Forelimb muscle (tissue), 1 donor: ENCODE measurements at places on chromosomes 6 and 20.

- DNase-seq, result no peak
These were observed 368.5 kb downstream of the ZFAND3 start for GRCh38 chr6:38187811-38188590.

DNA sequence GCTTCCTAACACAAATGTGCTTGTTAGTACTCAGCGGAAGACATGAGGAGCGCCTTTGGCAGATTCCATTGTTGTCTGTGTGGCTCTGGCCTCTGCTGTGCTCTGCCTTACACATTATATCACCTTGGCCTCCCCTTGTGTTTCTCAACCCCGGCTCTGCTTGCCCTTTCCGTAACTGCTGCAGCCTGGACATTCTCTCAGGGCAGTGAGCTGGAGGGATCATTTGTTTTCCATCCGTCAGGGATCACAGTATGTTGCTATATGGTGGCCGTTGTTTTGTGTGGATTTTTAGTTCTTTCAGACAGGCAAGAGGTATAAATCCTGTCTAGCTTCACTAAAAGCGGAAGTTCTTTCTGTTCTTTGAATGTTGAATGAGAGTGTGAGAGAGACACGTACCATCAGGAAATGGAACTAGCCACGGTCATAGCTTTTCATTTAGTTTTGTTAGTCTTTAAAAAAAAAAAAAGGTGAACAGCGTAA is 175.1 kb downstream of the JARID2 start:
- DNase-seq, result no peak

GRCh38 chr20:1296117-1296610 is 30.1 kb downstream of the SNPH start:
- DNase-seq, result no peak

DNA sequence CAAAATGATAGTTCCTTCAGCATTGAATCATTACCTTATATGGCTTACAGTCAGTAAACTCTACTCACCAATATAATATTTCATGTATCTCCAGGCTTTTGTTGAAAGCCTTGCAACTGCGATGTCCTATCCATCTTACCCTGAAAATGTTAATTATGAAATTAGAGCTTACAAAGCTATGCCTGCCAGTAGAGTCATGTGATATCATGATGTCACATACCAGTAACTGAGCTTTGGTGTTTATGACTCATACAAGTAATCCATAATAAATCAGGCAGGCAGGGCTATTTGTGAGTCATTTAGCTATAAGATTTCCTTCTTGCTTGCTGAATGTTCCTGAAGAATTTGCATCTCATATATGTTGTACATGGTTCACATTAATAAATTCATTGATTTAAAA is 44.9 kb upstream of the FAM83B start:
- no peak for DNase-seq

DNA sequence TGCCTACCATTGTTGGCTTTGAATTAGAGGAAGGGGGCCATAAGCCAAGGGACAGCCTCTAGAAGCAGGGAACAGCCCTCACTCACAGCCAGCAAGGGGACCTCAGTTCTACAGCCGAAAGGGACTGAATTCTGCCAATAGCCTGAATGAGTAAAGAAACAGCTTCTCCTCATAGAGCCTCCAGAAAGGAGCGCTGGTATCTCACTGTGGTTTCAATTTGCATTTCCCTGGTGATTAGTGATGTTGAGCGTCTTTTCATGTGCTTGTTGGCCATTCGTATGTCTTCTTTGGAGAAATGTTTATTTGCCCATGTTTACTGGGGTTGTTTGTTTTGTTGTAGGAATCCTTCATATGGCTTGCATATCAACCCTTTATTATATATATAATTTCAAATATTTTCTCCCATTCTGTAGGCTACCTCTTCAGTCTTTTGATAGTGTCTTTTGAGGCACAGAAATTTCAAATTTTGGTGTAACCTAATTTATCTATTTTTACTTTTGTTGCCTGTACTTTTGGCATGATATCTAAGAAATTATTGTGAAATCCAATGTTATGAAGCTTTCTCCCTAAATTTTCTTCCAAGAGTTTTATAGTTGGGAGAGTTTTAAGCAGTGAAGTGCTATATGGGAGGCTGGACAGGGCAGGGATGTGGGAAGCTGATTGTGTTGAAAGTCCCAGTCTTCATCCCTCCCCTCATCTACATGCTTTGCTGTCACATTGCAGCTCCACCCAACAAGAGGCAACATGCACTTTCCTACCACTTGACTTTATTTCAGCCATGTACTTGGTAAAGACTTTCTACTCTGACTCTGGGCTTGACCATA is 82.3 kb upstream of the SHLD1 start:
- DNase-seq, result no peak

- no peak for DNase-seq
These were observed 20.5 kb downstream of the BPIFA2 start for GRCh38 chr20:33188421-33188820.

- no peak for DNase-seq
These were observed 20.9 kb downstream of the EDN1 start for GRCh38 chr6:12311106-12311505.

DNA sequence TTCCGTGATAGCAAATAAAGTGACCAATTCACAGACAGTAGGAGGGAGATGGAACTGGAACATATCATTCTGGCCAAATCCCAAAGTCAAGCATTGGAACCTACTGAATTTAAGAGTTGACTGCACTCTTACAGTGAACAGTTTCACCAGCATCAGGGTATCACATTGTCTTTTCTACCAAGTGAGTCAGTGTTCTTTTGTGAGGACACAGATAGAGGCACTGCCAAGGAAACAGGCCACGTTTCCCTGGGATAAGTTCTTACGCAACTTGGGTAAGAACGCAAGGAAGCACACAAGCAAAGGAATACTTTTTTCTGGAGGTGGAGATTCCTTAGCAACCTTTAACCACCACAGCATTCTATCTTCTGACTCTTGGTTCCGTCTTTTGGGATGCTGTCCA is 28.6 kb upstream of the ENPP5 start:
- no peak for DNase-seq

- no peak for DNase-seq
These were observed 194.9 kb downstream of the PACRG start for GRCh38 chr6:162922563-162923166.

- no peak for DNase-seq
These were observed 59.2 kb upstream of the FOXO3 start for GRCh38 chr6:108501559-108501958.

GRCh38 chr6:17318435-17319165 is 37.4 kb downstream of the RBM24 start:
- DNase-seq, result no peak

GRCh38 chr6:122491919-122492555 is 20.4 kb upstream of the SERINC1 start:
- DNase-seq, result no peak

- DNase-seq, result peak; percentile 1
These were observed 587 bp downstream of the PDSS2 start for GRCh38 chr6:107458672-107459282.

DNA sequence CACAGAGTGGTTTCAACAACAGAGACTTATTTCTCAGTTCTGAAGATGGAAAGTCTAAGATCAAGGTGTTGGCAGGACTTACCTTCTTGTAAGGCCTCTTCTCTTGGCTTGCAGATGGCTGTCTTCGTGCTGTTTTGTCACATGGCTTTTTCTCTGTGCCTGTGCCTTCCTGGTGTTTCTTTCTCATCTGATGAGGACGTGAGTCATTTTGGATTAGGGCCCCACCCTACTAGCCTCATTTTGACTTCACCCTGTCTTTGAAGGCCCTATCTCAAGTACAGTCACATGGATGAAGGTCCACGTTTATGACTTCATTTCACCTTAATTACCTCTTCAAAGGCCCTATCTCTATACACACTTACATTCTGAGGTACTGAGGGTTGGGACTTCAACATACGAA is 41.4 kb upstream of the LAMA2 start:
- DNase-seq, result no peak

DNA sequence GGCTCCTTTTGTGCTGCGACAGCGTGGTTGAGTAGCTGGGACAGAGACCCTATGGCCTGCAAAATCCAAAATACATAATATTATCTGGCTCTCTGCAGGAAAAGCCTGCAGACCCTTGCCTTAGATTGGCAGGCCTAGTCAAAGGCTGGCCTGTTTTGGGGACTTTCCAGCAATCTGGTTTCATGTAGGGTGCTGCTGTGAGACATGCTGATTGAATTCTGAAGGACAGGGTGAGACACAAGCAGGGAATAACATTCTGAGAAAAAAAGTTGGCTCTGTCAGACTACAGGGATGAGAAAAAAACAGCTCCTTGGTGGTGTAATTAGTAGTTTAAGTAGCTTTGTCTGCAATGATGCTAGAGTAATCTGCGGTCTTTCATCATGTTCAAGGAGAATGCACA is 402.7 kb upstream of the AGPAT4 start:
- no peak for DNase-seq

DNA sequence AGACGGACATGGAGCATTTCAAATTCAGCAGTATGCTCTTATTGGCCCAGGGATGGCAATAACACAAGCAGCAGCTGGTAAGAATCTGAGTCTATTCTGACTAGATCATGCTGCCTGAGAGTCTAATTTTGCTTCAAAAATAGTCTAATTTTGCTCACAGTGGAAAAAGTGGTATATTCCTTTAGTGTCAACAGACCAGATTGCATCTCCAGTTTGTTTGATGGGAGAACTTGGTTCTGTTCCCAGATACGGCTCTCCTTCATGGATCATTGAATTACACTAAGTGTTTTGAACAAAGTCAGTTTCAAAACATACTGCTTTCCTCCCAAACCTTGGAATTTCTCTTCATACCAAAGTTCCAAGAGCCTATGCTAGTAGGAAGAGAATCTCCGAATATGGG is 586.1 kb downstream of the RNF144B start:
- DNase-seq, result no peak

GRCh38 chr6:7172649-7173048 is 64.9 kb downstream of the RREB1 start:
- DNase-seq, result no peak

DNA sequence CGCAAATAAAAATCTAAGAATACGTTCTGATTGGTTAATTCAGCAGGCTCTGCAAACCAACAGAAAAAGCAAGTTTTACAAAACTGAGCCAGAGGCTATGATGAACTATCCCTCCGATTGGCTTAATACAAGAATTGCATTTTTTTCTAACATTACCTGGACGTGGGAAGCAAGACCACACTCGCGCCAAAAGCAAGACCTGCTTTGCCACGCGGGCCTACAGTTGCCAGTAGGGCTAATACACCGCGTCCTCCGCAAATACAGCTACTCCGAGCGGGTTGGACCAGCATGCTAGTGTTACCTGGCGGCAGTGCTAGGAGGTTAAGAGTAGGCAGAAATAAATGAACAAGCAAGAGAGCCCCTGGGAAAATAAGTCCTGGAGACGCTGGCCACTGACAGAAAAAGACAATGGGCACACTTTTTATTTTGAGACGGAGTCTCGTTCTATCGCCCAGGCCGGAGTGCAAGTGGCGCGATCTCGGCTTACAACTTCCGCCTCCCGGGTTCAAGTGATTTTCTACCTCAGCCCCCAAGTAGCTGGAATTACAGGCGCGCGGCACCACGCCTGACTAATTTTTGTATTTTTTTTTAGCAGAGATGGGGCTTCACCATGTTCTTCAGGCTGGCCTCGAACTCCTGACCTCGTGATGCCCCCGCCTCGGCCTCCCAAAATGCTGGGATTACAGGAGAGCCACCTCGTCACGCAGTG is 131.9 kb upstream of the BTN3A2 start:
- DNase-seq, result no peak

- DNase-seq, result no peak
These were observed 3.6 kb downstream of the HELZ2 start for GRCh38 chr20:63570281-63571086.

DNA sequence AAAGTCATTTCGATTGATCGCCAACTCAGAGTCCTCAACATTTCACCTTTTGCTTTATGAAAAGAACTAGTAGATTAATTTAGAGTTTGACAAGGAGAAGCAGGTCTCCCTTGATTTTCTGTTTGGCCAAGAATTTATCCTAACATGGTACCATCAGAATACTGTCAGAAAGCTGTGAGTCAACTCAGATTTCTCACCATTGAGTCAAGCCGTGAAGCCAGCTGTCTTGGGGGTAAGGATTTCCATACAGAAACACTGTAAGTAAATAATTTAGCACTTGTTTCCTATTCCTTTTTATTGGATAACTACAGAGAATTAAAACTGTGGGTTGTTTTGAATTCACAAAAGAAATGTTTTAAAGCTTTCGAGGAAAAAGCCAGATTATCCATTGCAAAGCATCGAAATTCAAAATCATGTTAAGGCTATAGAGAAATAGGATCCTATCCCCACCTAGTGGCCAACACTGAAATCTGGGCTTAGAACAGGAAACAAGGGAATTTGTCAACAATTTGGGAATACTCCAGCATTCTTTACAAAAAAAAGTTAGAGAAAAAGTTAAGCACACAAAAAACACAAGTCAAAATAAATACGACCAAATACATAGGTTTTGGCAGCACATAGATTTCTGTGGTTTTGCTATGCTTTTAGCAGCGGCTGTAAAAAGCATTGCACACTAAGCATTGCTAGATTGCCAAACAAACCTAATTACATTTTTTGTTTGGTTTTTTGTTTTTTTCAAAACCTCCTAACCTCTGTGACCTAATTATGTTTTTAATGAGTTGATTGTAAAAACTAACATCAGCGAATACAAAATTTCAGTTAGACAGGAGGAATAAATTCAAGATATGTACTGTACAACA is 44.2 kb downstream of the COL11A2 start:
- DNase-seq, result peak; percentile 36

DNA sequence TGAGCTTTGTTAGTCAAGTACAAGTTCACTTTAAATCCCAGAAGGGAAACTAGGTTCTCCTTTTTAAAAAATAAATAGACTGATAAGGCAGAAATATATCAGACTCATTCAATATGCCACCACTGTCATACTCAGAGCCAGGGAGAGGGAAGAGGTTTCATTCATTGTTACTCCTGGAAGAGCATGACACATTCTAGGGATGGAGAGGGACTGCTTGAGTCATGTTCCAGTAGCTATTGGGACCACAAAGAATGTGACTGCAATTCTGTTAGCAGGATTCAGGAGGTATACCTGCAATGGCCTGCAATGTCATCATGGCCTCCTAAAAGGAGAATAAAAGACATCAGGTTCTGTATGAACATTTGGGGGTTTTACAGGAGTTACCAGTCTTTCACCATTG is 167.6 kb downstream of the TFAP2B start:
- DNase-seq, result no peak

DNA sequence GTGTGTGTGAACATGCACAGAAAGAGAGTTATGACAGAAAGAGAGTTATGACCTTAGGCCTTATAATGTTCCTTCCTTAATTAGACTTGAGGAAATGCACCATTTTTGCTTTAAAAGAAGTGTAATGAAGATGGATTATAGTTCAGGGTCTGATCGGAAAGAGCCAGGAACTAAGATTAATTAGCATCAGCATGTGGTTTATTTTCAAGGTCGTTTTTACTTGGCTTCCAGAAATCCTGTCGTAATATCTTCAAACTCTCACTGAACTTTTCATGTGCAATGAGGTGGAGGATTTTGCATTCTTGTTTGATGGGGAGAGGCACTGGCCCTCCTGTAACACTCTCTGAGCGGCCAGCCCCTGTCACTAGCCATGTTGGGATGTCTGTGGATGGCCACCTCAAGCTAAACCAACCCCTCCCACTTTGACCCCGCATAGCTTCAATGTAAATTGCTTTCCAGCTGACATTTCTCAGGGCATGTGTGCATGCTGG is 116.8 kb downstream of the CDC5L start:
- DNase-seq, result no peak

GRCh38 chr6:87828044-87828443 is 126.0 kb upstream of the AKIRIN2 start:
- DNase-seq, result no peak
